ENCODE measurements at places on chromosomes 16 and 17.

GRCh38 chr16:90010676-90011507 is 8.4 kb downstream of the DBNDD1 start:
- DNase-seq: no peak

GRCh38 chr16:50040018-50040417 is 15.0 kb downstream of the CNEP1R1 start:
- DNase-seq: no peak

GRCh38 chr17:57439651-57440050 is 183.3 kb downstream of the MSI2 start:
- no peak for DNase-seq

- no peak for DNase-seq
Measured at GRCh38 chr16:71373073-71373472, 14.6 kb downstream of the CALB2 start.

DNA sequence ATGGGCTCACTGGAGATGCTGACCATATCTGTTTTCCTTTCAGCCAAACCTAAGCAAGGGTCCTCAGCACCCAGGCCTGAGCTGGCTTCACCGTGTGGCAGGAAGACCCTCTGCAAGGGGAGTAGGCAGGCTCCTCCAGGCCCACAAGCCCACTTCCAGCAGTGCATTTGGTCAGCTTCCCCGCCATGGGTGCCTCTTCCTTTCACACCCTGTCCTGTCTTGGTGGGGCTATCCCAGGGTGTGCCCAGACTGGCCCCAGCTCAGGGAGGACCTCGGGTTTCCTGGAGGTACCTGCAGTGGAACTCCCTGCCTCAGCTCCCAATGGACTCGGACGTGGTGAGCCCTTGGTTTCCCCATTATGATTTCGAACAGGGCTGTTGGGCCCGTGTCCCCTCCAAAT is 12.7 kb upstream of the KRTAP17-1 start:
- no peak for DNase-seq

DNA sequence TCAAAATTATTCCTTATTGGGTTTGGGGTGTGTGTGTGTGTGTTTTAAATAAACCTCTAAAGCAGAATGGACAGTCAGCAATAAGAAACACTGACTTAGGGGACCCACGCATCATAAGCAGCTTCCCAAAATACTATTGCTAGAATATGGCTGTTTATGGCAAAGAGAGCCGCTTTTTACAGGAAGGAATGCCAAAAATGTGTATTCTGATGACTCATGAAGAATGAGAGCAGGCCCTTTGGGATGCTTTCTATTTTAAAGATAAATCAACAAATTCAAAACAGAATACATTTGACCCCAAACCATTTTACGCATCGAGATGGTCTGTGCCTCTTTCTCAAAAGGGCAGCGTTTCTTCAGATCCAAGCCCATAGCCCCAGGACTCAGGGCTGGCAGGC is 37.5 kb downstream of the ARHGAP17 start:
- DNase-seq: no peak

DNA sequence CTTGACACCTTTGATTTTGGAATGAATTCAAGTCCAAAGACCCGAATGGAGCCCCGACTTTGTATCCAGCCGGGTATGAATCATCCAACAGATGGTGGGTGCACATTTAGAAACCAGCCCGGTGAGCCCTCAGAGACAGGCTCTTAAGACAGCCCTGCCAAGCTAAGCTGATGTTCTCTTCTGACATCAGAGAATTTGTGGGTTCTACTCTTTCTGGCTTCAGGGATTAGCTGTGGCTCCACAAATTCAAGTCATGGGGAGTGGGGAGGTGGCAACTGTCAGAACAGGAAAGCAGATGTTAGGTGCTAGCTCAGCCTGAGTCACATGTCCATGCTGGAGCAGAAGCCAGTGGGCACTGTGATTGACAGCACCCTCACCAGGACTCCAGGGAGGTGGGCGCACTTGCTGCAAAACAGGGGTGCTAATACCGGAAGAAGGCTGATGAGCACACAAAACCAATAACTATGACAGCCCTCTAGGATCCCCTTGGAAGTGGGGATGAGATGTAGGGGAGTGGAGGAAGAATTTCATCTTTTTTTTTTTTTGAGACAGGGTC is 31.4 kb upstream of the XYLT2 start:
- no peak for DNase-seq

DNA sequence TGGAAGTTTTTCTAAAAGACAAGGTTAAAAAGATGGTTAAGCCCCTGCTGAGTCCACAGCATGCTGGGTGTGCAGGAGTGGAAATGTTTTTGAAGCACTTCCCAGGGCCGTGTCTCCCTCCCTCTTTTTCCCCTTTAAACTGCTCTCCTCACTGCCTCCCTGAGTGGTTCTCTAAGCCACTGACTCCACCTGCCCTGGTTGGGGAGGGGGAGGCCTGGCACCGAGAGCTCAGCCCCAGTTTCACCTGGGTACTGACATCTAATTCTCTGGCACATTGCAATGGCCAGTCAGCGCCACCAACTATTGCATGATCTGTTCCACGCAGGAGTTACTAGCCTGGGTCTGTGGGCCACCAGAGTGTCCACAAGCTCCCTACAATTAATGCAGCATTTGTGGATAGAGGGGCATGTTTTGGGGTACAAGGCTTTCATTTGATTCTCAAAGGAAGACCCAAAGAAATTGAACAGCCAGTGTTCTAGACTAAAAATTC is 22.7 kb downstream of the MPP3 start:
- no peak for DNase-seq

- no peak for DNase-seq
Measured at GRCh38 chr17:50318501-50319285, 27.2 kb upstream of the XYLT2 start.

DNA sequence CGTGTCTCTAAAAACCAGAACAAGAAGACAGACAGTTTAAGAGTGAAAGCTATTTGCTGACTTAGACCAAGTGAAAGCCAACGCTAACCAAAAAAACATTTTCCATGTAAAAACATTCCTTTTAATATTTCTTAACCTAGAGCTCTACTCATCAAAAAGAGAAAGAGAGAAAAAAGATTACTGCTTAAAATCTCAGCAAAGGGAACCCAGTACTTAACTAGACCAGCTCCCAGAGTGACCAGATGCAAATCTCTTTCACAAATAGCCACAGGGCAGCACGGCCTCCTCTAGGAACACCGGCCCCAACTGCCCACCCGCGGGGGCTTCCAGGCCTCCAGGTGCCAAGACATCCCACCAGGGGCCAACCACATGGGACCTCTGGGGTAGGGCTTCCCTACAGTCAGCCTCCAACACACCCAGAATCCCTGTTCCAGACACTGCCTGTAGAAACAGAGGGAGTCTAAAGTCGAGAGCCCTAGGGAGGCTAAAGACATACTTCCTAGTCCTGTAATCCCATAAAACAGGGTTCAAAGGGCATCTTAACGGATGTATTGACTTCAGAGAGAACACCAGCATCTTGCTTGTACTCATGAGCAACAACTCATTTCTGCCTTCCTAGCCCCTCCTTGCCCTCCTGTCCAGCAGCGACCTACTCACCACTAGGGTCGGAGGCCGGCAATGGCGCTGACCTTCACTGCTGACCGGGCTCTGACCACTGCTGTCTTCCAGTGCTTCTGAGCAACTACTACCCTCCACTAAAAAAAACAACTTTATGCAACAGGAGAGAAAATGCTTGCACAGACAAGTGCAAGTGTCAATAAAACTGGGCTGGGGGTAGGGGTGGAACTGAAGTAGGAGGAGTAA is 21.3 kb downstream of the ZCCHC14 start:
- DNase-seq: no peak

GRCh38 chr17:78689029-78689428 is 93.0 kb downstream of the CYTH1 start:
- no peak for DNase-seq

GRCh38 chr17:44919885-44920564 is 4.7 kb upstream of the GFAP start:
- peak; percentile 54 for DNase-seq

DNA sequence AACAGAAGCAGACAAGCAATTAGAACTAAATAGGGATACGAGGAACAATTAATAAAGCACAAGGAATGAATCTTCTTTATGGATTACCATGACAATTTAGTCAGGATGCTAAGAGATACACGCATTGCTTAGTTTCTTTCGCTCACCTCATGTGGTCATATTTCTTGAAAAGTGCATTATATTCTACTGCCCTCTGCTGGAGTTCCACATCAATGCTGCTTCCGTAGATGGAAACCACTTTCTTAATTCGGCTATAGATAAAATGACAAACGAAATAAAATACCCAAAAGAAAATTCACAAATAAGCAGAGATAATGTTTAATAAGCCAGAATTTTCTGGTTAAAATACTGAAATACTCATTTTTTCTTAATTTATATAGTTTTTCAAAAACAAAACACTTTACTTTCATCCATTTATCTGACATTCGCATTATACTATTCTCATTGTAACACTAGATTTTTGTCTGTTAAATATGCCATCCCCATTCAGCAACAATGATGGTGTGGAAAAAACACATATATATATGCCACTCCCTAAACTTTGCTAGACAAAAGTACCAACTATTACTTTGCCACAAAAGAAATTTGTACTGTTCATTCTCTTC is 22.0 kb upstream of the PHLPP2 start:
- no peak for DNase-seq

DNA sequence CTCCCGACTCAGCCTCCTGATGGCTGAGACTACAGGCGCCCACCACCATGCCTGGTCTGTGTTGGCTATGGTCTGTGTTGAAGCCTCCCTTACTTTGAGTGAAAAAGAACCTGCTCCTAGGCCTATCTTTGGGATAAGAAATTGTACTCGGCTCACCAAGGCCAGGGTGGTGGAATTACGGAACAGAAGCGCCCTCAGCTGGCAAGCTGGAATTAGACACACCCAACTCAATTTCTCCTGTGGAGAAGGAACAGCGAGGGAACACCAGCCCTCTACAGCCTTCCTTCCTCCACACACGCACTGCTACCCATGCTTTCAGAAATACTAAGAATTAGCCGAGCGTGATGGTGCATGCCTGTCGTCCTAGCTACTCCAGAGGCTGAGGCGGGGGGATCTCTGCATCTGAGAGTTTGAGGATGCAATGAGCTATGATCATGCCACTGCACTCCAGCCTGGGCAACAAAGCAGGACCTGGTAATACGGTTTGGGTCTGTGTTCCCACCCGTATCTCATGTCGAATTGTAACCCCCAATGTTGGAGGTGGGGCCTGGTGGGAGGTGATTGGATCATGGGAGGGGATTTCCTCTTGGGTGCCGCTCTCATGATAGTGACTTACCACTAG is 40.1 kb upstream of the RBBP6 start:
- DNase-seq: no peak

DNA sequence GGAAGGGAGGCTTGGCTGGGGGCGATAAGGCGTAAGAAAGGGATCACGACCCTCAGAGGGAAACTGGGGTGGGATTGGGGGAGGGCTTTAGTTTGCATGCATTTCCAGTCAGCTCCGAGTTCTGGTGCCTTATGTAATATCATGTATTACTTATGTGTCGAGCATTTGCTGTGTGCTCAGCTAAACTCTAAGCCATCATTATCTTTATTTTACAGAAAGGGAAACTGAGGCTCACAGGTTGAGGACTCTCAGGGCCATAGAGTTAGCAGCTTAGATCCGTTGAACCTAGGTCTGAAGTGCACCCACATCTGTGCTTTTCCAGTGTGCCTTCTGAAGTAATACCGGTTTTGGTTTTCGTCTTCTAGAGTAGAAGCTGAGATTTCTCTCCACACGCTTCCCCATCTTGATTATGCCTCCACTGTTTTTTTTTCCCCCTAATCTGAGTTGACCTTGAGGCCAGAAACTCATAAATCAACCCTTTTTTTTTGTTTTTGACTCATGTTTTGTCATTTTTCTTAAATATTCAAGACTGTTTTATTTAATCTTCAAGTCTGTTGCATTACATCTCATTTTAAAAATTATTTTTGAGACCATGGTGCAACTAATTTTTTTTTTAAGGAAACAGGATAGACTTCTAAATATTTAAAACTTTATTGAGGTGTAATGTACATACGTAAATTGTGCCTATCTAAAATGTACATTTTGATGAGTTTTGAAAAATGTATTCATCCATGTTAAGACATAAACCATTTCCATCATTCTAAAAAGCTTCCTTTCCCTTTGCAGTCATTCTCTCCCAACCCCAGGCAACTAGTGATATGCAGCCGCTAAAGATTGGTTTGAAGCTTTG is 741 bp downstream of the CYB5B start:
- no peak for DNase-seq

- DNase-seq: no peak
Measured at GRCh38 chr16:55357241-55357640, 33.2 kb downstream of the IRX6 start.

DNA sequence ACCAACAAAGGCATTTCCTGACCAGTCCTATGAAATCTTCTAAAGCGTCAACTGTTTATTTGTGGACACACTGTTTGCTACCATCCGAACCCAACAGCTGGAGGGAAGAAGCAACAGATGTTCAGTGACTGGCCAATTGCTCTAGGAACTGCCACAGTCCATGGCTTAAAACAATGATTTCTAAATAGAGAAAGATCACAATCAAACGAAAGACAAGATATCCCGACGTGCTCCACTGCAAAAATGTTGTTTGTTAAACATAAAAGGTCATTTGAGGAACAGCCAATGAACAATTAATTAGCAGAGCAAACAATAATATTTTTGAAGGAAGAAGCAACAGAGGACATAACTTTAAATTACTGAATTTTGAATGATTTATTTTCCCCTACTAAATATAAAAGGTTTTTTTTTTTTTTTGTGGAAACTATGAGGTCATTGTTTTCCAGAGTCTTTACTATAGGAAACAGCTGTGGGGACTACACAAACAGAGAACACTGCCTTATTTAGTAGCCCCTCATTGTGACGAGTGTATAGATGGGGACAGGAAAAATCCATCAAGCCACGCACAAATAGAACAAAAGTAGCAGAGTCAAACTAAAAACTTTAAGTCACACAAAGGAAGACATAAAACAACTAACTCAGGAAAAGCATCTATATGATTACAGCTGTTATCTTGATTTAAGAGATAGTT is 17.2 kb downstream of the USP31 start:
- no peak for DNase-seq

DNA sequence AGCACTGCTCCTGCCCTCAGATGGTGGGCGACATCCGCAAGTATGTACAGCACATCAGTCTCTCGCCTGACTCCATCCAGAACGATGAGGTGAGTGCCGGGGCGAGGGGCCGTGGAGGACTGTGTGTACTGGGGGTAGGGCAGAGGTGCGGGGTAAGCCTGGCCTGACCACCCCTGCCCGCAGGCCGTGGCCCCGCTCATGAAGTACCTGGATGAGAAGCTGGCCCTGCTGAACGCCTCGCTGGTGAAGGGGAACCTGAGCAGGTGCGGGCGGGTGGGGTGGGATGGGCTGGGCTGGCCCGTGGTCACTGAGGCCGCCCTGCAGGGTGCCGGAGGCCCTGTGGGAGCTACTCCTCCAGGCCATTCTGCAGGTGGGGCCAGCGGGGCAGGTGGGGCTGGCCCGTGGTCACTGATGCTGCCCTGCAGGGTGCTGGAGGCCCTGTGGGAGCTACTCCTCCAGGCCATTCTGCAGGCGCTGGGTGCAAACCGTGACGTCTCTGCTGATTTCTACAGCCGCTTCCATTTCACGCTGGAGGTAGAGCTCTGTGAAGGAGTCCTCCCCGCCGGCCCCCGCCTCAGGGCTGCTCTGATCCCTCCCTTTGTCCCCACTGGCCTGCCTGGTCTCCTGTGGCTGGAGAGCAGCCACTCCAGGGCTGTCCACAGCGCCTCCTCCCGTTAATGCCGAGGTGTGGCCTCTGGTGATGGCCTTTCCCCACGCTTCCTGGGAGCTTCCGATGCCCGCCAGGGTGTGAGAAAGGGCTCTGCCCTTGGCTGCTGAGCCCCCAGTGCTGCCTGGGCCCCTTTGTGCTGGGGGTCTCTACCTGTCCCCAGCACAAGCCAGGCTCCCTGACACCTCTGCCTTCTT is 5.0 kb downstream of the TSR3 start:
- DNase-seq: no peak
